Upper lobe of left lung (tissue), 6 donors: ENCODE measurements at places on chromosomes 12 and 14. TPM values are rescaled to one million over a fixed set of nuclear protein-coding genes. Genes with fewer than 3 reads are reported as not detected.

SYT10 gene
- total RNA-seq, result 0.47 TPM

TNFAIP2 gene
- 323 TPM for total RNA-seq

MLEC gene
- total RNA-seq, result 117 TPM

PTPRQ gene
- total RNA-seq, result 3.6 TPM

IQSEC3 gene
- 2.1 TPM for total RNA-seq

PTGR2 gene
- 11.5 TPM for total RNA-seq

USP15 gene
- 79.5 TPM for total RNA-seq

GRCh38 chr12:57435293-57435692 is 709 bp downstream of the INHBC start:
- H3K27me3 ChIP-seq, result no peaks in the 10 kb centered on the region
- H3K27ac ChIP-seq, result no peak overlapping the region
- H3K36me3 ChIP-seq, result no peaks in the 10 kb centered on the region
- no peak for DNase-seq

DNA sequence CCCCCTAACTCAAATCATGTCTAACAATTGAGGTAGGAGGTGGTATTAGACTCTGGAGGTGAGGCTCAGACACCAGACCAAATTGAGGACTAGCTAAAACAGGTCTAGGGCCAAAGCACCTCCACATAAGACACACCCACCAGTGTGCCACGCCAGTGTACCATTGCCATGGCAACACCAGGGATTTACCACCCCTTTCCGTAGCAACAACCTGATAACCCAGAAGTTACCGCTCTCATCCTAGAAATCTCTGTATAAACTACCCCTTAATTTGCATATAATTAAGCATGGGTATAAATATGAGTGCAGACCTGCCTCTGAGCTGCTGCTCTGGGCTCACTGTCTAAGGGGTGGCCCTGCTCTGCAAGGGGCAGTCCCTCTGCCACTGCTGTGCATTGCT is 57.4 kb upstream of the PPP2R5C start:
- DNase-seq, result no peak
- H3K27me3 ChIP-seq, result peaks cover 5% of the 10 kb centered on the region
- H3K27ac ChIP-seq, result no peak overlapping the region
- H3K4me1 ChIP-seq, result peaks cover 25% of the 10 kb centered on the region
- H3K4me3 ChIP-seq, result no peak overlapping the region

- no peaks in the 10 kb centered on the region for H3K27me3 ChIP-seq
- H3K4me3 ChIP-seq, result no peak overlapping the region
- H3K36me3 ChIP-seq, result no peaks in the 10 kb centered on the region
- no peak for DNase-seq
- no peaks in the 10 kb centered on the region for H3K4me1 ChIP-seq
- H3K27ac ChIP-seq, result no peak overlapping the region
These were observed 66.2 kb downstream of the PRMT8 start for GRCh38 chr12:3557116-3557697.

- peak overlapping the region; percentile 53 for H3K4me3 ChIP-seq
- no peaks in the 10 kb centered on the region for H3K36me3 ChIP-seq
- peak overlapping the region; percentile 88 for H3K27ac ChIP-seq
- no peaks in the 10 kb centered on the region for H3K27me3 ChIP-seq
These were observed 531 bp upstream of the EML1 start for GRCh38 chr14:99792551-99793212.

DNA sequence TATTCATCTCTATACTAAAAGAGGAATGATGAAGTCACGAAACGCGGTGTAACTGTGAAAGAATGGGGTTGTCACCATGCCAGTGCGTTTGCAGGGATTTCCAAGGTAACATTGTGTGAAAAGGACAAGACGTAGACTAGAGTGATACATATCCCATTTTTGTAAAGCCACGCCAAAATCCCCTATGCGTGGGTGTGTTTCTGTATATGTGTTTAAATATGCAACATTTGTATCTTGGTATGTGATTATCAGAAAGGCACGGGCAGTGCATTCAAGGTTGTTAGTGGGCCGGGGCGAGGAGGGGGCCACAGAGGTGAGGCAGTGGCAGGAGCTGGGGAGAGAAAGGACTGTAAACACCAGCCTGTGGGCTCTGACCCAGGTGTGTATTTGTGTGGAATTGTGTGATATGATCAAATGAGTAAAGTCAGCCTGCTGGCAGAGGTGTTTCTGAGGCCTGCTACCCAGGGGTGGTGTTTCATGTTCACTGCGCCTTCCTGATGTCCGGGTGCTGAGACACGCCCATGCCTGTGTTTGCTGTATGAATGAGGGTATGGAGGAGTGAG is 137.8 kb downstream of the ADGRD1 start:
- peaks cover 5% of the 10 kb centered on the region for H3K4me1 ChIP-seq
- peaks cover 8% of the 10 kb centered on the region for H3K36me3 ChIP-seq
- no peak overlapping the region for H3K4me3 ChIP-seq
- no peak for DNase-seq
